HCEC 1CT (cell line): ENCODE measurements at places on chromosomes 16 and 17.

DNA sequence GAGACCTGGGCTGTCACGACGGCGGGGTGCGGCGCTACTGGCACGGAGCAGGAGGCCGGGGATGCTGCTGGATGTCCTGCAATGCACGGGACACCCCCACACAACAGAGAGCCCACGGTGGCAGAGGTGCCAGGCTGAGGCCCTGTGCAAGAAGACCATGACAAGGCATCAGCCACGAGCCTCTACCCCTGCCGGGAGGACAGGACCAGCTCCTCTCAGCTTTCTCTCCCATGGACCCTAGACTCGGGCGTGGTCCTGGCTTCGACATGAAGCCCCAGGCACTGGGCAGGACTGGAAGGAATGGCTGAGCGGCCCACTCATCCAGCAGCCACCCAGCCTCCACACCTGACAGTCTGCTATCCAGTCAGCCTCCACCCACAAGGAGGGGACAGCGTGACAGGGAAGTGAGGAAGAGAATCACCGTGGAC is 25.6 kb downstream of the SLC7A5 start:
- DNase-seq: no peak

DNA sequence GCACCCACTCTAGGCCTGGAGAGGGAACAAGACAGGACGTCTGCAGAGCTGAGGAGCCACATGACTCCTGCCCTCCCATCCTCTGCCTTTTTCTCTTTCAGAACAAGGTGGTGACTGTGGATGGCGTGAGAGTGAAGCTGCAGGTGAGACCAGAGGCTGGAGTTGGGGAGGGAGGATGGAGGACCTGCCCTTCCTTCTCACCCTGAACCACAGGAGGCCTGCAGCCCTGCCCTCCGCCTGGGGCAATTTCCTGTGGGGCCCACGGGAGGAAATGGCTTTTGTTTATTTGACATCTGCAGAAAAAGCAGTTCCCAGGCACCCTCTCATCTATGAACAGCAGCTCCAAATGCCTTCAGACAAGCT is 5.1 kb downstream of the RAB37 start:
- no peak for DNase-seq

- DNase-seq: no peak
These were observed 12.0 kb upstream of the CLUH start for GRCh38 chr17:2723505-2723996.

- no peak for DNase-seq
These were observed at the start of gene PPP1R9B for GRCh38 chr17:50150354-50151040. PPP1R9B (minus strand) TSS chr17:50150677; CDS start chr17:50150513, 164 bp downstream.

DNA sequence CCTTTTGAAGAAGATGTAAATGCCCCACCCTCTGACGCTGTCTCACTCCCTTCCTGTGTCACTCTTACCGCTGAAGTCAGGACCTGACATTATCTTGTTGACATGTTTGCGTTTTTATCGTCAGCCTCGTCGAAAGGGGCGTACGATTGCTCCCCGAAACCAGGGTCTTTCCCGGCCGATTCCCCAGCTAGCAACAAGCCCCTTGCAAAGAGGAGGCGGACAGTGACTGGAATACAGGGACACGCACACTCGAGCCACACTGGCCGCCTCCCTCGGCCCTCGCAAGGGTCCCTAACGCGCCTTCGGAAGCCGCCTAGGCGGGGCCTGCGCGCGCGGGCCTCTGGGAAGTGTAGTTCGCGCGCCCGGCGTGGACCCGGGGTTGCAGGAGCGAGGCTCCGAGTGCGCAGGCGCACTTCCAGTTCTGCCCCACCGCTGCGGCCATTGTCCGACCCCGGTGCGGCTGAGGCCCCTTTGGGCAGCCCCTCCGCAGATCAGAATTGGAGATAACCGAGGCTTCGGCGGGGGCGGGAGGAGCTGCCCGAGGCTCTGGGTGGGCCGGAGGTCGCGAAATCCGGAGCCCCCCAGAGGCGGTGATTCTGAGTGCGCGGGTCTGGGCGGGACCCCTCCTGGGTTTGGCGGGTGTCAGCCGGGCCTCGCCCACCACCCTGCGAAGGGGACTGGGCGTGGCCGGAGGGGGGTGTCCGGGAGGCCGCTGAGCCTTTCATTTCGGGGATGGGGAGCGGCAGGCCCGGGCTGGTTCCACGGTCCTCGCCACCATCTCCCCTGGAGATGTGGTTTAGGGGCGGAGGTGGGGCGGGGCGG is at the start of gene ZFP90:
ZFP90 (plus strand) TSS at position 412 of the 822 bp plus-strand sequence. CDS start 502 bp downstream, outside the sequence.
- DNase-seq: peak; percentile 77

GRCh38 chr16:8241408-8241807 is 348.9 kb downstream of the TMEM114 start:
- DNase-seq: no peak
